Activated T-cell treated with anti-CD3 and anti-CD28 coated beads, Interleukin-2, amount 50 U/mL, for 1 hour (primary cell): ENCODE measurements at places on chromosomes 3 and 15.

GRCh38 chr3:55555873-55556618, 68.9 kb upstream of the WNT5A start:
- DNase-seq: no peak

DNA sequence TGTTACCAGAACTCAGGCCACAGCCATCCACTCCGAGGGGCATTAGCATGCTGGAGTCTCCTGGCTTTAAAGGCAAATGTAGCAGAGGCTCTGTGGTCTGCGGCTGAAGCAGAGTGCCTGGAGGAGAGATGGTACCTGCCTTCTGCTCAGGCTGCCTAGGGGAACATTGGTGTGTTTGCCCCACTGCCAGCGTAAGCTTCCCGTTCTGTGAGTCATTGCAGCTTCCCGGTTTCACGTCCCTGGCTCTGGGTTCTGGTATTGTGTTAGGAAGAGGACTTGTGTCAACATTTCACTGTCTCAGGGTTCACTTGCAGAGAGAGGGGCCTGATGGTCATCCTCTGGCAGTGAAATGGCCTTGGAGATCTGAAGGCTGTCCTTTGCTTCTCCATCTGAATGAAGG, 1.8 kb downstream of the GASK1A start:
- DNase-seq: no peak

GRCh38 chr3:78279091-78279490, 1239.2 kb downstream of the ROBO2 start:
- no peak for DNase-seq

GRCh38 chr3:127597020-127597771, 1.0 kb upstream of the MCM2 start:
- no peak for DNase-seq

- DNase-seq: no peak
Observed at GRCh38 chr3:102053375-102053989, 204.2 kb downstream of the NFKBIZ start.

DNA sequence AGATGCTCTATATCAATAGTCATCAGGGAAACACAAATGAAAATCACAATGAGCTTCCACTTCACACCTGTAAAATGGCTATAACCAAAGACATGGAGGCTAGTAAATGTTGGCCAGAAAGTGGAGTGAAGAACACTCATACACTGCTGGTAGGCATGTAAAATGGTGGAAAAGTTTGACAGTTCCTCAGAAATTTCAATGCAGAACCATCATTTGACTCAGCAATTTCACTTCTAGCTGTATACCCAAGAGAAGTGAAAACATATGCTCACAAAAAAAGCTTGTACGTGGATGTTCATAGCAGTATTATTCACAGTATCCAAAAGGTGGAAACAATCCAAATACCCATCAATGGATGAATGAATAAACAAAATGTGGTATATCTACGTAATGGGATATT, 19.2 kb upstream of the TOP2B start:
- DNase-seq: no peak

GRCh38 chr15:30984118-30984517, 7.3 kb downstream of the MTMR10 start:
- no peak for DNase-seq

- no peak for DNase-seq
Observed at GRCh38 chr15:45026651-45027190, 3.7 kb downstream of the SORD start.

GRCh38 chr3:26271848-26272247, 350.7 kb upstream of the LRRC3B start:
- DNase-seq: no peak

DNA sequence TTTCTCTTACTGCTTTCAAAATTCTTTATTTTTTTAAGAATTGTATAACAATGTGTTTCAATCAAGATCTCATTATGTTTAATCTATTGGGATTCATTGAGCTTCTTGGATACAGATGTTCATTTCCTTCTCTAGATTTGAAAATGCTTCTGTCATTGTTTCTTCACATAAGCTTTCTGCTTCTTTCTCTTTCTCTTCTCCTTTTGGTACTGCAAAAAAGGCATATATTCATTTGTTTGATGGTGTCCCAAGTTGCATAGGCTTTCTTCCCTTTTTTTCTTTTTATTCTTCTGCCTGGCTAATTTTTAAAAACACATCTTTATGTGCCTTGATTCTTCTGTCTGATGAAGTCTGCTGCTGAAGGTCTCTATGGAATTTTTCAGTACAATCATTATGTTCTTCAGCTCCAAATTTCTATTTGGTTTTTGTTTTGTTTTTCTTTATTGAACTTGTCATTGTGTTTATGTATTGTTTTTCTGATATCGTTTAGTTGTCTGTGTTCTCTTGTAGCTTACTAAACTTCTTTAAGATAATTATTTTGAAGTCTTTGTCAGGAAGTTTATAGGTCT, 88.9 kb downstream of the DTWD1 start:
- no peak for DNase-seq

GRCh38 chr15:64875641-64876223, 34.0 kb downstream of the PLEKHO2 start:
- DNase-seq: no peak

- no peak for DNase-seq
Observed at GRCh38 chr3:146300768-146301167, 49.9 kb upstream of the PLSCR4 start.

GRCh38 chr3:64422192-64422591, 196.9 kb upstream of the PRICKLE2 start:
- DNase-seq: no peak

GRCh38 chr3:159919873-159920272, 68.8 kb upstream of the IL12A start:
- DNase-seq: no peak

DNA sequence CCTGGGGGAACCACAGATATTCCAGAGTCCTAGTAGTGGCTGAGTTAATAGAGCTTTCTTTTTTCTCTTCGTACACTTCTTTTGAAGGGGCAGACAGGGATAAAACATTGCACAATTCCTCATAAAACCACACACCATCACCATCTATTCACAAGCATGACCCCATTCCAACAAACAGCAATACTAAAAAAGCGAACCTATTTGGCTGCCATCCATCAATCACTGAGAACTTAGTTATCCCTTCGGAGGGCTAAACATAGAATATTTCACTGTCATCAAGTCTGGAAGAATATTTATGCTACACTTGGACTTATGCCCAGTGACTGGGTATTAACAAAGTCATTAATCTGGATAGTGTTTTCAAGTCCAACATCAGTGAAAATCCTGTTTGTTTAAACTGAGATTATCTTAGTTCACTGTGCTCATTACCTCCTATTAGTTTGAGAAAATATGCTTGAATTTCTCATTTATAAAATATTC, 80.3 kb upstream of the PRTG start:
- no peak for DNase-seq

- no peak for DNase-seq
Observed at GRCh38 chr3:31232055-31233025, 300.4 kb upstream of the STT3B start.

- DNase-seq: no peak
Observed at GRCh38 chr15:29815000-29815710, 7.1 kb downstream of the TJP1 start.

GRCh38 chr3:104908761-104909160, 457.9 kb upstream of the ALCAM start:
- DNase-seq: no peak

DNA sequence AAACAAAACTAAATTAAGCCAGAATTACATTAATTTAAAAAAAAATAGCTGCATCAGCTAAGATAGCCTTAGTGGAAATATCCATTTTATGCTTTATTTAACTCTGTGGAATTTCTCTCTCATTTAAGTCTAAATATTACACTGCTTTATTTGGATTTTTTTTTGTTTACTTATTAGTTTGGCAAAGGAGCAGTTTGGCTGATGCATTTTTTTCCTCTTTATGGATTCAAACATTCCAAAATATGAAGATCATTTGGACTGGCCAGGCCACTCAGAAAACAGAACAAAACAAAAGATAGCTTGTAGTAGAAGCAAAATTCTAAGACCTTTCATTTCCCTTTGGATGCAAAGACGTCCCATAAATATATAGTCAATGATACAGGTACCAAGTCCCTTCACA, 707.3 kb upstream of the UBE2E2 start:
- no peak for DNase-seq

GRCh38 chr3:194364652-194365434, 4.7 kb downstream of the LRRC15 start:
- no peak for DNase-seq

- no peak for DNase-seq
Observed at GRCh38 chr3:124773351-124774326, 43.4 kb downstream of the UMPS start.

DNA sequence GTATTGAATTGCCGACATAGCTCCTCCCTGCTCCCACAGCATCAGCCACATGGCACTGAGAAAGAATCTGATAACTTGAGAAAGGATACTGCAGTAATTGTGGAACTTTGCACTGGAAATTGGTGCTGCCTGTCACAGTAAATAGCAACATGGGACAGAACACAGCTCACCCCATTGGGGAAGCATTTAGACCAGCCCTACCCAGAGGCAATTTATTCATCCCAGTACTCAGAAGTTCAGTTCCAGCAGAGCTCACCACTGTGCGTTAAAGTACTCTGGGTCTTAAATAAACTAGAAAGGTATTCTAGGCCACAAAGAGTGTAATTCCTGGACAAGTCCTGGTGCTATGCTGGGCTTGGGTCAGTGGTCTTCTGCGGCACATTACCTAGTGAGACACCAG, 347.1 kb downstream of the PYDC2 start:
- DNase-seq: no peak

DNA sequence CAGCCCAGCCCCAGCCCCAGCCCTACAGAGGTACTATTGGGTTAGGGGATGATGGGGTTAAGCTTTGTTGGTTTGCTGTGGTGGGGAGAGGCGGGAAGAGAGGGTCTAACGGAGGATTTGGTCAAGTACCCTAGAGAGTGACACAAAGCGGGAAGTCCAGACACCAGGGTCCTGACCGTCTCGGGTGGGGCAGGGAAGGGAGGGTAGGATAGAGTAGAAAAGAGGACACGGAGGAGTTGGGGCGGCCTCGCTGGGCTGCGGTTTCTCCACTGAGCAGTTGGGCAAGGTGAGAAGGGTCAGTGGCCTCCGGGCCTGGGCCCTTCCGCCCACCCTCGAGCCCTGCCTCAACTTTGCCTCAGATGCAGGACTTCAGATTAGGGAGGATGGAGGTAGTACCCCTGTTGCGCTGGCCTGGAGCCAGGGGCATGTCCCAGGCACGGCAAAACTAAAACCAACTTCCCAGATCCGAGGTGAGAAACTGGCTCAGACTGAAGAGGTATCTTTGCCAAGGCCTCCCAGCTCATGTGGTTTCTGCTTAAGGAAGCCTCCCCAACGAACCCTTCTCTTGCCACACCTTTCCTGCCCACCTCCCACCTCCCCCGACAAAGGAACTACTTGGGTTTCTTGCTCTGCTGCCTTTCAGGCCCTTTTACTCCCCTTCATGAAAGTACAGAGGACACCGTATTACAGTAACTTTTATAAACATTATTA, 551 bp downstream of the PML start:
- DNase-seq: no peak

- no peak for DNase-seq
Observed at GRCh38 chr15:38768970-38769369, 204.4 kb upstream of the RASGRP1 start.

GRCh38 chr3:14224895-14225294, 46.3 kb downstream of the LSM3 start:
- DNase-seq: no peak

DNA sequence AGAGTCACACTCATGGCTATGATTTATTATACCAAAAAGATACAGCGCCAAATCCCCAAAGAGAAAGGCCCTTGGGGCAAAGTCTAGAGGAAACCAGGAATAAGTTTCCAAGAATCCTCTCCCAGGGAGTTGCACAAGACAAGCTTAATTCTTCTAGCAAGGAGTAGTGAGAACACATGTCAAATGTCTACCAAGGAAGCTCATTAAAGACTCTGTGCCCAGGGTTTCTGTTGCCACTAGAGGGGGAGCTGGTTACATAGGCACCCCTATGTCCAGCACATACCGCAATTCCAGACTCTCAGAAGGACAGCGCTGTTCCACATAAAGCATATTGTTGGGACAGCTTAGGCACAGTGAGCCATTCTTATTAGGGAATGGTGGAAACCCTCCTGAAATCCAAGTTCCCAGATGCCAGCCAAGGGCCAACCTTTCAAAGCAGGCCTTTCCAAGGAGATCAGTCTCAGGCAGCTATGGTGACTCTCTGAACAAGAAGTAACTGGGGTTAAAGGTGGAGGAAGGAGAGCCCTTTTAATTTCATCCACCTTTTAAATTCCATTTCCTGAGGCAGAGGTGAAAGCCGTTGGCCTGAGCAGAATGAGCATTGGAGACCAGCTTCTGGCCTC, 194.2 kb downstream of the UACA start:
- DNase-seq: no peak

GRCh38 chr3:50588759-50589433, 19.6 kb downstream of the HEMK1 start:
- DNase-seq: no peak

DNA sequence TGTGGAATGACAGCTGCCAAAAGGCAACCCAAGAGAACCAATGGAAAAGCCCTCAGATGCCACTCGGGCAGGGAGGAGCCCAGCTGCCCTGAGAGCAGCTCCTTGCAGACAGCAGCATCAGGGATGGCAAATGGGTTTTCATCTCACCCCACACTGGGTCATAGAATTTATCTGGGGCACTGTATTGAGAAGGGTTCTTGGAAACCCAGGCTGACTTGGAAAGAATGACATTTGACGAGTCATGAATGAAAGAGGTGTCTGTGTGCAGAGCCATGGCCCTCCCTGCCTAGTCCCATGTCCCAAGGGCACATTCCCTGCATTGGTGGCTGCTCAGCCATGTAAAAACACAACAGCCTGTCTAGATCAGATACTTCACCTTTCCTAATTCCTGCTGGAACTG, 157.9 kb upstream of the BHLHE40 start:
- peak; percentile 48 for DNase-seq

DNA sequence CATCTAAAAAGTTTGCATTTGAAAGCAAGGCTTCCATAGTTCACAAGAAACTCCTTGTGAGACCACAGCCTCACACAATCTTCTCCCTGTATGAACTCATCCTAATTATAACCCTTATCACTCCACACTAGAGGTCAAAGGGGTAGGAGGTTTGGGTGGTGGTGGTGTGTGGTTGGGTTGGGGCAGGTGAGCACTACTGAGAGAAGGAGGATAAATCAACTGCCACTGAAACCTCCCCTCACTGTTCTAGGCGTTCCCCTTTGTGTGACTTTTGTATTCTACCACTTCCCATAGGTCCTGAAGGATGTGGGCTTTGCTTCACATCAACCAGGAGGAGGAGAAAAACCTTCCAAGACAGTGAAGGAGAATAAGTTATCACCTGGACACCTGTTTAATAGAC, 6.4 kb upstream of the AGBL1 start:
- DNase-seq: no peak

DNA sequence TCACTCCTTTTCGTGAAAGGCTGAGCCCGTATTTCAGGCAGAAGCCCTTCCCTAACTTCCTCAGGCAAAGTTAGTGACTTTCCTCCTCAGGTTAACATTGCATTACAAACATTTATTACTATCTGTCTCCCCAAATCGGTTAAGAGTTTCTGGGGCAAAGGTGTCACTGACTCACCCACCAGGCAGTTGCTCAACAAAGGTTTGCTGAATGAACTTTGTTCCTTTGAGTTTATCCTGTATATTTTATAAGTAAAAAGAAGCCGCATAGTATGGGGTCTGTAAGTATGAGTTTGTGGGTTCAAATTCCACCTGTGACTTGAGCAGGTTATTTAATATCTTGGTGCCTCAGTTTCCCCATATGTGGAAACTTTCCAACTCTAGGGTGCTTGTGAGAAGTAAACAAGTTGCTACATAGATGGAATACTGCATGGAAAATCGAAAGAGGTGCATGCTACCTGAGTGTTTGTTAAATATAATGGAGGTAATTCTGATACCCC, 177.7 kb downstream of the THRB start:
- DNase-seq: no peak

GRCh38 chr3:173552526-173552925, 155.0 kb downstream of the NLGN1 start:
- DNase-seq: no peak

- no peak for DNase-seq
Observed at GRCh38 chr15:92749216-92749615, 93.6 kb upstream of the FAM174B start.
